ENCODE measurements at places on chromosomes 2 and 18.

DNA sequence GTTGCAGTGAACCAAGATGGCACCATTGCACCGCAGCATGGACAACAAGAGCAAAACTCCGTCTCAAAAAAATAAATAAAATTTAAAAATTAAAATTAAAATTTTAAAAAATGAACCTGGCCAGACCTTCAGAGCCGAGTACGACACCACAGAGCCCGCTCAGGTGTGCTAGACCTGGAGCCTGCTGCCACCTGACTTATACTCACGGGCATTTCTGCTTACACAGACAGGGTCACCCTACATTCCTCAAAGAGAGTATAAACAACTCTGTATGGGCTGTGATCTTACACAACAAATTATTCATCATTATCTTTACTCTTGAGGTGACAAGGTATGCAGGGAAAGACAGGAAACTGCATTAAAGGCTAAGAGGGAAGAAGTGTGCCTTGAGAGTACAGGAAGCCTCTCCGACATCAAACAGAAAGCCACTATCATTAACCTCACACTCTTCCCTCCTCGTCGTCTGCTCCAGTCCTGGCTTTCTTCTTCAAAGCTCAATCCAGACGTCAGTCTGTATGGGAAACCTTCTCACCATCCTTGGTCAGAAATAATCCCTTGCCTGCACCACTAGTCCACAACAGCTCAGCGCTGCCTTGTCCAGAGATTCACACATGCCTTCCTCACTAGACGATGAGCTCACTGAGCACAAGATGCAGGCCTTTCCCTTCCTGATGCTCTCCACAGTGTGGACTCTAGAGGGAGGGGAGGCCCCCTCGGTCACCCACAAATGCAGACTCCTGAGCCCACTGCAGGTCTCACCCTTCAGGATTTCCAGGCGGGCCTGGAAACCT lies 56.2 kb downstream of the UXS1 start:
- peak; percentile 22 for DNase-seq

- DNase-seq = no peak
These were observed 13.6 kb downstream of the B3GNT2 start for GRCh38 chr2:62209427-62209991.

GRCh38 chr2:142794850-142795249 lies 82.6 kb upstream of the KYNU start:
- DNase-seq = no peak

- DNase-seq = no peak
These were observed 29.5 kb upstream of the SMAD7 start for GRCh38 chr18:48979944-48980890.

- no peak for DNase-seq
These were observed 842.6 kb upstream of the ACVR2A start for GRCh38 chr2:147002256-147002655.

- no peak for DNase-seq
These were observed 73.6 kb downstream of the CD8B2 start for GRCh38 chr2:106560773-106561172.

GRCh38 chr18:7740821-7741220 lies 173.7 kb downstream of the PTPRM start:
- no peak for DNase-seq

- no peak for DNase-seq
These were observed 175.5 kb downstream of the OTX1 start for GRCh38 chr2:63225964-63226686.

- DNase-seq = no peak
These were observed 58.1 kb upstream of the GPC1 start for GRCh38 chr2:240377366-240377765.

DNA sequence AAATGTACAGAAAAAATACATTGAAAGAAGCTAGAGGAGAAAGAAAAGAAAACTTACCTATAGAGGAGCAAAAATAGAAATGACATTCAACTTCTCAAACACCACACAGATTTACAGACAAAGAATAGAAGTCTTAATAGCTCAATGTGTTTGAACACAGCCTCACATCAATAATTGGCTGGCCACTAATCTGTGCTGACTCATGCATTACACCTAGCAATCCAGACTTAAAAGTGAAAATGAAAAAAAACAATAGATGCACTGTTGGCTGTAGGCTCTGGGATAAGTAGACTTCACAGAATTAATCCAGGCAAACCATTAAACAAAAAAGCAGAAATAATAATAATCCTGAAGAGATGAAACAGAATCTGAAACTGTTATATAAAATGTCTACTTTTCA lies 961.3 kb upstream of the CELF4 start:
- no peak for DNase-seq

DNA sequence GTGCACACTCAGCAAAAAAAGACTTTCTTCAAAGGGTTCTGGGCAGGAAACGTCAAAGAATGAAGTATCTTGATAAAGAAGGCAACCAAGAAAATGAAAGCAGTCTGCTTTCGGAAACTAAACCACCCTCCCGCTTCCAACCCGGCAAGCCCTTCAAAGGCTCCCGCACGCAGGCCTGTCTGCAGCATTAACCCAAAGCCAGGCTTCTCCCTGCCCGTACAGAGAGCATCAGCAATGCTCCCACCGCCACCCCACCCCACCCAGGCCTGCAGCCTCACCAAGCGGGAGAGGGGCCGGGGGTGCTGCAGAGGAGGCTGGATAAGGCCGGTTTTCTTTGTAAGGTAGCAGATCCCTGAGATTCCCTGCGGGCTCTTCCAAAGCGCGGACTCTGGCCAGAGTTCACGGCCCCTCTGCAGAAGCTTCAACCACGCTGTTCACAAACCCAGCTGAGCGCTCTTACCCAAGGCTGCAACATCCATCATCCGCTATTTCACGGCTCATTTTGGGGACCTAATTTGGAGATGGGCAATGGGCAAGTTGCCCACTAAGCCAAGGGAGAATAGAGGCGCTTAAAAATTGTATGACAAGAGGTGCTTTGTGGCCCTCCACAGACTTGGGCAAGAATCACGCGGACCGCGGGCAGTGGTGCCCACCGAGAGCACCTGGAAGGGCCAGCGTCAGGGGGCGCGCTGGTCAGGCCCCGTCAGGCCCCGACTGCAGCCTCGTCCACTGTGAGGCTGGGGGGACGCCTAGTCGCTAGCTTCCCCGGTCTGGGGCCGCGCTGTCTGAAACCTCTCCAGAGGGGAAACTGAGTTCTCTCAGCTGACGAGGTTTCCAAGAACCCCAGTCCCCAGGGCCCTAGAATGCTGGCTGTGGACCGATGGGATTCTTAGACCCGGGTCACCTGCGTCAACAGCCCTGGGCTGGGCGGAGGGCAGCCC lies 225.4 kb upstream of the ID2 start:
- peak; percentile 48 for DNase-seq

- no peak for DNase-seq
These were observed 4.2 kb downstream of the OTX1 start for GRCh38 chr2:63054841-63055225.

DNA sequence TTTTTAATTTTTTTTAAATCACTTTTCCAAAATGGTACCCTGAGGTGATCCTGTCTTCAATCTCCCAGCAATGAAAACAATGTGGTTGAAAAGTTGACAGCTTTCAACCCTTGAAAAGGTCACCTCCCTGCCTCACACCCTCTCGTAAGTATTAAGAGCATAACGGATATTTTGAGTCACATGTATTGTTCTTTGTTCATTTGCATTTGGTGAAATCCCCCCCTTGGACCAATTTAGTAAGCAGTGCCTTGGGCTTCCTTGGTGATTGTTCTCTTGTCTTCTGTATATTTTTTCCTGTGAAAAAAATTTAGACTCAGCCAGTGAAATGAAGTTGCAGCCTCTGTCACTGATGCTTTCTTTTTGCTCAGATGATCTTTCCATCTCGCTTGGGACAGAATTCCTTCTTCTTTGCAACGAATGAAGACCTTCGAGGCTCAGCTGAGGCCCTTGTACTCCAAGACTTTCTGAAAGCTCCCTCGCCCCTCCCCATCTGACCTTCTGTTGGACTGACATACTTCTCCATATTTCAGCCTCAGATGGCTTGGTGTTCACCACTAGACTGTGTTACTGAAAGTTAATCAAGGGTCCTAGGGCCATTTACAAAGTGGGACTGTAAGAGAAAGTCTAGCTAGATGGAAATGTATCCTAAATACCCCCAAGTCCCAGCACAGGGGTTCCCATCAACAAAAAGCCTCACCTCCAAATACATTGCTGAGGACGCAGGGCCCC lies 158.4 kb downstream of the BCL2 start:
- peak; percentile 22 for DNase-seq

- DNase-seq = no peak
These were observed 228.5 kb downstream of the TTC32 start for GRCh38 chr2:19673213-19673791.

GRCh38 chr2:169887120-169887519 lies 59.9 kb downstream of the UBR3 start:
- DNase-seq = no peak

GRCh38 chr2:23695214-23695889 lies 231.6 kb downstream of the ATAD2B start:
- DNase-seq = no peak

DNA sequence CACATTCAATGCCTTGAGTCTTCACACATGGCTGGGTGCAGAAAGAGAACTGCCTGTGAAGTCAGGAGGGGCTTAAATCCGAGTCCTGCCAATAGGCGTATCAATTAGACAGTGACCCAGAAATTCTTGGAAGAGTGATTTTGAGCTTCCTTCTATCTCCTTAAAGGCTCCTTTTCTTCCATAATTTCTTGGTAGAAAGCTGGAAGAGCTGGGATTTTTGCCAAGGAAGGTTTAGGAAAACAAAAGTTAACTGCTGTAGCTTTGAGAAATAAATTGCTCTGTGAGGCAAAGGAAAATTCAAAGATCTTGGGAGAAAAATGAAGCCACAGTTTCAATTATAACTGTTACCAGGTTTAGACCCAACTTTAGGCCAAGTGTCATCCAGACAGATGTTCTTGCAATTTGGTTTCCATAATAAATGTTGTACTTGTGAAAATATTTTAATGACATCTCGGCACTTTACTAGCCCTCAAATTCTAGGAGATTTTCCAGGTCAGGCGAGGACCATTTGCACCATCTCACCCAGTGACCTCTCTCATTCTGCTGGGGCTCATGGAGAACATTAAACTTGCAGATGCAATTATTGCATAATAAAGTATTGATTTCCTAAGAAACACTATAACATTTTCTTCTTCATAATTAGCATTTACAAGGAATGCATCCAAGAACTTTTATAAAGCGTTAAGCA lies 329.7 kb upstream of the MEIS1 start:
- DNase-seq = no peak

DNA sequence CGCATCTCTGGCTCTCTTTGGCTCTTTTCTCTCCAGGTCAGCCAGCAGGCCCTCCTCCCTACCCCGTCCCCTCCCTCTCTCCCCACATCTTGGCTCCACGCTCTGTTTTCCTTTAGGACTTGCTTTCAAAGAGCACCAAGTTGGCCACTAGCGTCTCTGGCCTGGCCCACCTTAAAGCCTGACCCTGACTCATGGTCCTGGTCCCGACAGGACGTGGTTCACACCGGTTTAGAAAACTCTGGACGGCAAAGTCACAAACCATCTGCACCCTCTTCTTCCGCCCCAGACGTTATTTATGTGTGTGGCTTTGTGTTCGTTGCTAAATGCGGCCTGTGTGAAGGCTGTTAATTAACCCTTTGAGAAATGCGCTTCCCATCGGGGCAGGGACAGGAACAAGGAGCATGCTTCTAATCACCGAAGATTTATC lies 169.0 kb upstream of the HAAO start:
- DNase-seq = no peak

DNA sequence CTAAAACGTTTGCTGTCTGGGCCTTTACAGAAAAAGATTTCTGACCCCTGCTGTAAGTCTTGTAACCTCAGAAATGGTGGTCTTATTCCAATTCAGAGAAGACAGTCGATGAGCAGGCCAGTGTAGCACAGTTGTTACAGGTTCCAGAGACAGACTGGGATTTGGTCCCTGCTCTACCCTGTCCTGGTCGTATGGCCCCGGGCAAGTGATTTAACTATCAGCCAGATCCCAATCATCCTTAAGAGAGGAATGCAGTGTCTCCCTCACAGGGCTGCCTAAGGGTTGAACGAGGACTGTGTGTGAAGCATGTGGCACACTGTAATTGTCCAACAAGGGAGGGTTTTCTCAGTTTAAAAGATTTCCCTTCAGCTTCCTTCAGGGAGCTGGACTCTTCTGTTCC lies 47.2 kb downstream of the HK2 start:
- DNase-seq = no peak

DNA sequence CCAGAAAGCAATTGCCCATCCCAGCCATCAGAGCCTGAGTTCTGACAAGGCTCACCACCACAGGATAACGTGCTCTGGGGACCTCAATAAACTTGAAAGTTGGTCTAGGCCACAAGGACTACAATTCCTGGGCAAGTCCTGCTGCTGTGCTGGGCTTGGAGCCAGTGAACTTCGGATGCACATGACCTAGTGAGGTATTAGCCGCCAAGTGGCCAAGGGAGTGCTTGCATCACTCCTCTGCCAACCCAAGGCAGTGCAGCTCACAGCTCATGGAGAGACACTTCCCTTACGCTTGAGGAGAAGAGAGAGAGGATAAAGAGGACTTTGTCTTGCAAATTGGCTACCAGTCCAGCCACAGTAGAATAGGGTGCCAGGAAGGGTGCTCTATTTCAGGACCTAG lies 219.6 kb downstream of the MBD2 start:
- no peak for DNase-seq

GRCh38 chr2:112301171-112301584 lies 25.8 kb downstream of the ZC3H6 start:
- DNase-seq = no peak

- no peak for DNase-seq
These were observed 24.4 kb downstream of the MRPL33 start for GRCh38 chr2:27795868-27796277.

DNA sequence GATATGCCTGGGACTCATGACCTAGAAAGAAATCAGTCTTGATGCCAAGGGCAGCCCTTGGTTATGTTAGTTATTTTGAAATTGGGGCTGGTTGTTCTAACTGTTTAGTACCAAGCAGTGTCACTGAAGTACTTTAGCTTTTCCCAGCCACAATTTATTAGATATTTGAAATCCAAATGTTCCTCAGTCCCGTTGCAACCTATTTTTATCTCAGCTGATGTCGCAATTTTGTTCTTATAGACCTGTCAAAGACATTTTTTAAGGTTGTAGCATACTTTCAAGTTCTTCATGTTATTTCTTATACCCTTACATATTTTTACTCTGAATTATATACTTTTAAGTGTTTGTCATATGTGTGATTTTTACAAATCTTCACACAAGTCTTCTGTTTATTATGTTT lies 100.1 kb downstream of the LRP1B start:
- no peak for DNase-seq

DNA sequence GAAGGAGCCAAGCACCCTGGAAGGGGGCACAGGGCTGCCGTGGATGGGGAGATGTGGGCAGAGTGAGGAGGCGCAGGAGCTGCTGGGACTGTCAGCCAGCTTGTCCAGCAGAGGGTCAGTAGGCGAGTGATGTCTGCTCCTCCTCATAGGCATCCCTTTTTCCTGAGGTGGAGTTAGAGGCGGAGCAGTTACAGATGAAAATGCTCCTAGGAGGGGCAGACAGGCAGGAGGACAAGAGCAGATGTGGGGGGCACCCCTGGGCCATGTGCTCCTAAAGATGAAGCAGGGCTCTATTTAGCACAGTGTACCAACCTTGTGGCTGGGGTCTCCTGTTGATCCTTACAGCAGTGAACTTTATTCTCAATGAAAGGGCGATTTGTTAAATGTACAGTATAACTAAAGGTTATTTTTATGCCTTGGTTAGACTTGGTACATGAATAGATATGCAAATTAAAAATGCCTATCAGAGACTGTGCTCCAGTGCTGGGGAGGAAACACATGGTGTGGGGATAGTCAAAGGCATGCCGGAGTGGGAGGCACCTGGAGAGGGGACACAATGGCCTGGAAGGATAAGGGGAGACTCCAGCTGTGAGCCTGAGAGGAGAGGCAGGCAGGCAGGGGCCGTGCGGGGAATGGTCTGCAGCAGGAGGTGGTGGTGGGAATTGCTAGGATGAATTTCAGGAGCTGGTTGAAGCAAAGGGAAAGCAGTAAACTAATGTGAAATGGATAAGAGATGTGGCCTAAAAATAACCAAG lies 175.3 kb downstream of the CLIP4 start:
- DNase-seq = no peak
